Heart left ventricle (tissue), 16 donors: ENCODE measurements at places on chromosomes 6 and 20. TPM values are rescaled to one million over a fixed set of nuclear protein-coding genes. Genes with fewer than 3 reads are reported as not detected.

Gene BEND6
- total RNA-seq = 1.1 TPM

Gene CENPQ
- 4.9 TPM for total RNA-seq

Gene LY6G6F
- total RNA-seq = not detected

Gene TRIM15
- not detected for total RNA-seq

Gene ZNF334
- total RNA-seq = 1.3 TPM

Gene C20orf141
- total RNA-seq = not detected

Gene TNFRSF21
- total RNA-seq = 4.9 TPM

Gene KIAA1755
- total RNA-seq = 6.1 TPM

Gene HSP90AB1
- 857 TPM for total RNA-seq

Gene IL17A
- total RNA-seq = not detected

Gene LAMA5
- 67.3 TPM for total RNA-seq

Gene PLA2G7
- total RNA-seq = 1.4 TPM

Gene PAX1
- not detected for total RNA-seq

Gene MBOAT1
- total RNA-seq = 10.3 TPM

Gene GPLD1
- 0.81 TPM for total RNA-seq

Gene ALDH5A1
- 35.5 TPM for total RNA-seq

Gene NHSL1
- 92.6 TPM for total RNA-seq

Gene PLCB4
- total RNA-seq = 31.8 TPM

Gene HLA-DOB
- total RNA-seq = 0.60 TPM

Gene PNLDC1
- not detected for total RNA-seq

Gene AVP
- total RNA-seq = not detected

Gene ERMARD
- total RNA-seq = 8.3 TPM

Gene EYA2
- total RNA-seq = 1.0 TPM

Gene DOK5
- total RNA-seq = 8.3 TPM

Gene ZC3H12D
- total RNA-seq = 0.42 TPM

Gene C6orf118
- not detected for total RNA-seq

Gene PTGIS
- total RNA-seq = 34.7 TPM

Gene TREML2
- total RNA-seq = not detected

Gene ACSS1
- total RNA-seq = 57.5 TPM

Gene PRL
- not detected for total RNA-seq

Gene MUC22
- 0.13 TPM for total RNA-seq

Gene TAP2
- 14.9 TPM for total RNA-seq

Gene PDYN
- not detected for total RNA-seq

Gene NTSR1
- not detected for total RNA-seq

Gene BPIFB4
- not detected for total RNA-seq
